ENCODE measurements at places on chromosomes 7 and 10. TPM values are rescaled to one million over a fixed set of nuclear protein-coding genes. Genes with fewer than 3 reads are reported as not detected.

CTBP2 gene
- 69.0 TPM for total RNA-seq

HOGA1 gene
- total RNA-seq = 3.5 TPM

CFTR gene
- total RNA-seq = not detected

GRCh38 chr7:92727755-92728154 is 108.6 kb downstream of the CDK6 start:
- H3K4me3 ChIP-seq = no peak overlapping the region
- no peak for DNase-seq
- H3K27ac ChIP-seq = no peak overlapping the region
- H3K27me3 ChIP-seq = no peaks in the 10 kb centered on the region
- peaks cover 27% of the 10 kb centered on the region for H3K4me1 ChIP-seq

DNA sequence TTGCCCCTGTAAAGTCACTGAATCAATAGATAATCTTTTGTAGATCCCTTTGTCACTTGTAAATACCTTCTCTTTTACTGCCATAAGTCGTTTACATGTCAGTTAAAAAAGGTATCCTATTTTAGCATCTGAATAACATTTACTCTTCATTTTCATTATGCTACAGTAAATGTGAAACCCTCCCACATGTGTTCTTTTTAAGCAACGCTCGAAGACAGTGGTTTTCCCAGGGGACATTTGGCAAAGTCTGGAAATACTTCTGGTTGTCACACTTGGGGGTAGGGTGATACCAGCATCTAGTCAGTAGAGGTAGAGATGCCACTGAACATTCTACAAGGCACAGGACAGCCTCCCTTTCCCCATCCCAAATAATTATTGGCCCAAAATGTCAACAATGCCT is 23.7 kb downstream of the ATAD1 start:
- peaks cover 2% of the 10 kb centered on the region for H3K36me3 ChIP-seq
- H3K4me3 ChIP-seq = no peak overlapping the region
- no peaks in the 10 kb centered on the region for H3K27me3 ChIP-seq
- no peak overlapping the region for H3K27ac ChIP-seq
